ENCODE measurements at places on chromosomes 5 and 9.

- no peak for DNase-seq
- no peaks in the 10 kb centered on the region for H3K36me3 ChIP-seq
- H3K4me1 ChIP-seq, result no peaks in the 10 kb centered on the region
- H3K27me3 ChIP-seq, result no peaks in the 10 kb centered on the region
These were observed 161.8 kb upstream of the SPRY4 start for GRCh38 chr5:142486581-142486980.

- H3K27ac ChIP-seq, result no peak overlapping the region
- DNase-seq, result no peak
- H3K27me3 ChIP-seq, result peaks cover 58% of the 10 kb centered on the region
- H3K4me3 ChIP-seq, result no peak overlapping the region
These were observed 4.6 kb upstream of the SLC9A3 start for GRCh38 chr5:528629-529511.

- no peak overlapping the region for H3K4me3 ChIP-seq
- no peaks in the 10 kb centered on the region for H3K4me1 ChIP-seq
- DNase-seq, result no peak
- no peaks in the 10 kb centered on the region for H3K27me3 ChIP-seq
- H3K27ac ChIP-seq, result no peak overlapping the region
These were observed 157.0 kb upstream of the RAI14 start for GRCh38 chr5:34499001-34499734.

GRCh38 chr5:176921714-176922113 is 22.6 kb upstream of the HK3 start:
- DNase-seq, result no peak
- H3K4me1 ChIP-seq, result no peaks in the 10 kb centered on the region
- no peak overlapping the region for H3K4me3 ChIP-seq
- no peaks in the 10 kb centered on the region for H3K36me3 ChIP-seq
- no peak overlapping the region for H3K27ac ChIP-seq

DNA sequence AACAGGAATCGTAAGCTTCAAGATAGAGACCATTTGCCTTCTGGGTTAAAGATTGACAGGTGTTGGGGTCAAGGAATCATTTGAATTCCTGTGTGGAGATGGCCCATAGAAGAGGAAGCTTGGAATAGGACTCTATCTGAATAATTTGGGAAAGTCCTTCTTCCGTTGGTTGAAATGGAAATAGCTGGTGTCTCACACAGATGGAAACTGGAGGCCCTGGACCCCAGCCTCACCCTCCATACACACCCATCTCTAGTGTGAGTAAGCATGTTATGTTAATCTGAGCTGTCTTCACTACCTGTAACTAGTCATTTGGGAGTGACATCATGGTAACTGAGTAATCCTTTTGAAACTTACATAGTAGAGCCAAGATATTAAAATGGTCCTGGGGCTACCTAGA is 184.4 kb downstream of the CD180 start:
- DNase-seq, result no peak
- no peaks in the 10 kb centered on the region for H3K36me3 ChIP-seq
- no peak overlapping the region for H3K27ac ChIP-seq
- H3K27me3 ChIP-seq, result no peaks in the 10 kb centered on the region
- H3K4me3 ChIP-seq, result no peak overlapping the region

DNA sequence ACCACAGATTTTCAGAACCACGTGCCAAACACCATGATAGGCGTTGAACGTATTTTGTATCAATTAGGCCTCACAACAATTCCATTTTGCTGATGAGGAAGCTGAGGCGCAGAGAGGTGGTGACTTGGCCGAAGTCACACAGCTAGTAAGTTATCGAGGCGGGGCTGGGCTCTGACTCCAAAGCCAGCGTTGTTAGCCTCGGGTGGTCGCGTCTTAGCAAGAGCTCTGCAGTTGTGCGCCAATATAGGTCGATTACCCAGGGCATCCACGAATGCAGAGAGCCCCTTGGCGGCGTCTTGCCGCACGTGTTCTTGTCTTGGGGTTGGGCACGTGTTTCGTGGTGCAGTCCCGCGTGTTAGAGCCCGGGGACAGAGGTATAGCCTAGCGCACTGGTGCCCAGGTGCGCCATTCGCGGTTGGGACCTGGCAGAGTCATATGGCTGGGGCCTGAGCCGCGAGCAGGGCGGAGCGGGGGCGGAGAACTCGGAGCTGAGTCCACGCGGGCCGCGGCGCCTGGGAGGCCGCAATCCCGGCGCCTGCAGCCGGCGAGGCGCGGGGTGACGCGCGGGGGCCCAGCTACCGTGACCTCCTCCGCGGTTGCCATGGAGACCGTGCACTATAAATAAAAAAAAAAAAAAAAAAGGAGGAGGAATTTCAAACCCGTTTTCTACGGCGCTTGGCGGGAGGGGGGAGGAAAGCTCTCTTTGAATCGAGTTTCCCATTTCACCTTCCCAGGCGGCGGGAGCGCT is 62.3 kb downstream of the CXXC5 start:
- no peaks in the 10 kb centered on the region for H3K36me3 ChIP-seq
- no peaks in the 10 kb centered on the region for H3K27me3 ChIP-seq
- no peak overlapping the region for H3K27ac ChIP-seq
- H3K4me3 ChIP-seq, result peak overlapping the region; percentile 43

DNA sequence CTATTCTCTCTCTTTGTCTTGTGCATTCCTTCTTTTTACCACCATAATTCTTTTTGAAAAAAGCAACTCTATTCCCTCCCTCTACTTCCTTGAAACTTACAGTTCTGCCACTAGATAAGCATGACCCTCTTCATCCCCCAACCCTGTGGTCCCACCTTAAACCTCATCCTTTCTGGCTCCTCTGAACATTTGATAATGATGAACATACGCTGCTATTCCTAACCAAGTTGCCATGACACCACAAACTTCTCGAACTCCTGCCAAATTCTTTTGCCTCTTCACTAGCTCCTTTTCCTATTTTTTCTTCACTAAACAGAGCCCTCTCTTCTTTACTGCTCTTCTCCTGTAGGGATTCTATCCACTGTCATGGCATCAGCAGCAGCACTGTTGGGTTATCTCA is 57.1 kb downstream of the MOCS2 start:
- DNase-seq, result no peak
- no peak overlapping the region for H3K27ac ChIP-seq
- H3K4me1 ChIP-seq, result no peaks in the 10 kb centered on the region

- no peak overlapping the region for H3K4me3 ChIP-seq
- H3K36me3 ChIP-seq, result no peaks in the 10 kb centered on the region
- no peaks in the 10 kb centered on the region for H3K4me1 ChIP-seq
These were observed 78.1 kb upstream of the PITX1 start for GRCh38 chr5:135112008-135112725.

GRCh38 chr5:168827636-168828035 is 248.5 kb upstream of the PANK3 start:
- no peak overlapping the region for H3K27ac ChIP-seq
- peak; percentile 22 for DNase-seq
- no peaks in the 10 kb centered on the region for H3K36me3 ChIP-seq
- H3K4me3 ChIP-seq, result no peak overlapping the region
- H3K4me1 ChIP-seq, result no peaks in the 10 kb centered on the region
- peaks cover 11% of the 10 kb centered on the region for H3K27me3 ChIP-seq

DNA sequence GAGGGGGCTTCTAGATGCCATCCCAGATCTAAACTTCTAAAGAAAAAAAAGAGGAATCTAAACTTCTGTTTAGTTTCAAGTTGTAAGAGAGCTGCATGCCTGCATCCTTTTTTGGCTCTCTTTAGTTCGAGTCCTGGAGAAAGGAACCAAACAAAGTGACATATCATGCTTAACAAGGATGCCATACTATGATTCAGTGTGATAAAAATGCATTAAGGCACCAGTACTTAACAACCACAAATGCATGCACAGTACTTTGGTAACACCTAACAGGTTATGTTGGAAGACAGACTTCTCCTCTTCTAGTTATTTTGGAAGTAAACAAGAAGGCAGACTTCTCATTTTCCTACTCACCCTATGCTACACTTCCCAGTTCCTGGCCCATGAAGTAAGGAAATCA is 27.3 kb downstream of the NME5 start:
- no peaks in the 10 kb centered on the region for H3K36me3 ChIP-seq
- H3K27ac ChIP-seq, result no peak overlapping the region
- H3K27me3 ChIP-seq, result no peaks in the 10 kb centered on the region
- peaks cover 1% of the 10 kb centered on the region for H3K4me1 ChIP-seq
